ENCODE measurements at places on chromosomes 3 and 15.

DNA sequence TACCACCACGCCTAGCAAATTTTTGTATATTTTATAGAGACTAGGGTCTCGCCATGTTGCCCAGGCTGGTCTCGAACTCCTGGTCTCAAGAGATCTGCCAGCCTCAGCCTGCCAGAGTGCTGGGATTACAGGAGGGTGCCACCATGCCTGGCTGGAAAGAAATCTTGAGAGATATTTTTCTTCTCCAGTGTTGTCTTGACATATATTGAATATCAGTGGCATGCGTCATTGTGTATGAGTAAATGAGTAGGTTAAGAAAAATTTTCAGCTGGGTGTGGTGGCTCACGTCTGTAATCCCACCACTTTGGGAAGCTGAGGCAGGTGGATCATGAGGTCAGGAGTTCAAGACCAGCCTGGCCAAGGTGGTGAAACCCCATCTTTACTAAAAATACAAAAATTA, 3.5 kb upstream of the PIF1 start:
- DNase-seq, result no peak

DNA sequence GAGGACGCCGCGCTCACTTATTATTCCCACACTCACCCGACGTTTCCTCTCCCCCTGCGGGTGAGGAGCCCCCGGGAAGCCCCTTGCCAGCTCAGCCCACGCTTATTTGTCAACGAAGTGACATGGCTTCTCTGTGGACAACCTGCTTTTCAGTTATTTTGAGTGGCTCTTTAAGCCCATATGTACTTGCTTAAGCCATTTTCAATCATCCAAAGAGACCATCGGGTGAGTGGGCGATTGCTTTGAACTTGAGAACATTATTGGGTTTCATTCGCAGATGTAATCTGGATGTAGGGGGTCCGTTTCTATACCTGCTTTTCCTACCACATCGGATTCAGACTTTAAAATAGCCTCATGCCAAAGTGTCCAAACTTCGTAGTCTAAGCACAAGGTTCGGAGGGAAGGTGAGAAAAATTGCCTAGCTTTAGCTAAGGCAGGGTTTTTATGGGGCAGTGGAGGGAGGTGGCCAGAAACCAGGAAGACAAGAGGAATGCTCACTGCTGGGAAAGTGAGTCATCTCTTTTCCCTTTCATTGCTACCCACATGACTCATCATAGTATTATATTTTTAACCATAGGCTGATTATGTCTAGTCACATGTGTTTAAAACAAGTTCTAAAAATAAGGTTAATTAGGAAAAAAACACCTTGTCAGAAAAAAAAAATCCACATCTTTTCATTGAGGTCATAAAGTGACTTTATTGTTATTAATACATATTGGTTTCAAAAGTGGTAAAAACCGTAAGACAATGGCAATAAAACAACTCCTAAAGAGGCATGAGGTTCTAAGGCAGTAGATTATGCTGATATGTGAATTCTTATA, 773.1 kb upstream of the NR2F2 start:
- DNase-seq, result no peak

DNA sequence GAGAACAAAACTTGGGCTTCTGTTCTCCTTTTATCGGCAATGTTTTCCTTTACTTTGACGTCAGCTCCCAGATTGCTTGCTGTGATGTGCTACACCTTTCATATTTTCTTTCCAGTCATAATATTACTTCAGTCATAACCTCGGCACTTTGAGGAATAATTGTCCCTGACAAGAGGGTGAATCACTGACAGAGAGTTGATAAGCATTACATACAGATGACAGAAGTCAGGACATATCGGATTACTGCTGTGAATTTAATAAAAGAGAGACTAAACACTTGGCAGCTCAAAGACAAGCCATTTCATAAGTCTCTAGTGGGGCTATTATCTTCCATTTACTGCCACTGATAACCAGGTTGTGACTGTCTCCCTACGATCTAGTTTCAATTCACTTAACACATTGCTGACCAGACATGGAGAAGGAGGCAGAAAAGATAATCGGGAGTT, 362.1 kb upstream of the ARRDC4 start:
- no peak for DNase-seq

DNA sequence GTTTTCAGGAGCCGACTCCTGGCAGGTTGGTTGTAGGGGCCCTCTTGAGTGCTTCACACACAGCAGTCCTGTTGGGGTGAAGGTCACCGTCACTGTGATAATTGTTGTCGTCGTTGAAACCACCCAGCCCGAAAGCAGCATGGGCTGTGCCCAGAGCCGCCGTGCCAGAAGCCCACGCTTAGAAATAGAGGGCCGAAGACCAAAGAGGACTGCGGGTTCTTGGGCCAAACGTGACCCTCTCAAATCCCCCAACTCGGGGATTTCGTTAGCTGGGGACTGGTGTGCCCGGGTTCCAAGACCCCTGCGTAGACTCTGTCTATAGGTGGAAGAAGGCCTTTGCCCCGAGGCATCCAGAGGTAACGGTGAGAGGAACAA, 7.5 kb upstream of the ADAMTS17 start:
- DNase-seq, result no peak

DNA sequence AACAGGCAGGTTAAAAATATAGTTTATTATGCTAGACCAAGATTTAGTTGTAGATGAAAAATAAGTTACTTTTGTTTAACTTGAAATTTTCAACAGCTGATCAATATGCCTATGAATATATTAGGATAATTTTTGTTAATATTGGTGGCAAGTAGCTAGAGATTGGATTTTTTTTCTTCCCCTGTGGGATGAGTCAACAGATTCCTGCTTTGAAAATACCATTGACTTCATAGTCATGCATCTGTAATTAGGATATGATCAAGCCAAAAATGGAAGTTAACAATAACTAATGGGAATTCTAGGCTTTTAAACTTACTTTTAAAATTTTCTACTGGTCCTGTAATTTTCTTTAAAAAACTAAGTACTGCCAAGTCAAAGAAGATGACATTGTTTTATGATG, 211.7 kb downstream of the ZIC1 start:
- no peak for DNase-seq

- DNase-seq, result no peak
Measured at GRCh38 chr3:129715854-129716253, 109.4 kb upstream of the PLXND1 start.

- DNase-seq, result no peak
Measured at GRCh38 chr3:157051055-157051454, 108.9 kb downstream of the CCNL1 start.

- no peak for DNase-seq
Measured at GRCh38 chr3:60403866-60404265, 847.4 kb downstream of the FHIT start.

- no peak for DNase-seq
Measured at GRCh38 chr3:1381647-1382036, 288.8 kb downstream of the CNTN6 start.
